ENCODE measurements at places on chromosomes 11 and 22.

GRCh38 chr22:32073823-32074380 lies 30.8 kb downstream of the SLC5A1 start:
- no peak overlapping the region for H3K27ac ChIP-seq
- peaks cover 36% of the 10 kb centered on the region for H3K27me3 ChIP-seq
- H3K36me3 ChIP-seq = no peaks in the 10 kb centered on the region
- no peak for DNase-seq
- H3K4me3 ChIP-seq = no peak overlapping the region

DNA sequence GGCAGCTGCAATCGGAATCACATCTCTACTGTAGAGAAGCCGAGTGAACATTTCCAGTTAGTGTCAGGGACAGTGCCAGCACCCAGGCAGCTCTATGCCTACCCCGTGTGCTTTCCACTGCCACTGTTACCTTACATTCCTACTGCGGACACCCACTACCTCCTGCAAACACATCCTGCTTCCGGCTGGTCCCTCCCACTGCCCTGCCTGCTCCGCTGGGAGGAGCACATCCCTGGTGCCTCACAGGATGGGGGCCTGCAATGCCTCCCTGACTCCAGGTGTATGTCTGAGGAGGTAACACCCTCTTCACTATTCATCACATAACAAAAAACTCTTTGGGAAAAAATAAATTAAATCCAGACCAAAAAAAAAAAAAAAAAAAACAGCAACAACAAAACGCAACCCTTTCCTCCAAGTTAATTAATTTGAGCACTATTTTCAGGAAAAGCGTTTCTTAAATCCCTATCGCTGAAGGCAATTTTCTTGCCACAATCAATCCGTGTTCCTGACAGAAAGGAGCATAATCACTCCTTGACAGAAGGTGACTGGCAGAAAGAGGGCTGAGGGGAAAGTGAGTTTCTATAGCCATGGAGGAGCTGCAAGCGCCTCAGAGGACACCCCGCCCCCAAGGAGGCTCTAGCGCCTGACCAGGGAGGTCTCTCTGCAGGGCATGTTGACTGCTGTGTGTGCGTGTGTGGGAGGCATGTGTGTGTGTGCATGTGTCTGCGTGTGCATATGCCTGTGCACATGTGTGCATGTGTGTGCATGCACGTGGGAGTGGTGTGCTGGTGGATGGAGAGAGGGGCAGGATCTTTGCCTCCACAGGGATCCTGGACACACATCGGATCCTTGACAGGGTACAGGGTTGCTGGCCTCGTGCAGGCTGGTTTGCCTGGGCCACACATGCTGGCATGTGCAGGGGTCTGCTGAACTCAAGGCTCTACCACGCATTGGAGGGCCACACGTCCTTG lies 134.8 kb upstream of the NTM start:
- no peaks in the 10 kb centered on the region for H3K4me1 ChIP-seq
- no peaks in the 10 kb centered on the region for H3K36me3 ChIP-seq
- H3K27ac ChIP-seq = no peak overlapping the region
- H3K27me3 ChIP-seq = no peaks in the 10 kb centered on the region
- H3K4me3 ChIP-seq = no peak overlapping the region
- DNase-seq = no peak

GRCh38 chr11:17008099-17008498 lies 6.1 kb downstream of the PLEKHA7 start:
- H3K27me3 ChIP-seq = no peaks in the 10 kb centered on the region
- no peak overlapping the region for H3K4me3 ChIP-seq
- H3K36me3 ChIP-seq = peaks cover 4% of the 10 kb centered on the region
- no peak for DNase-seq
- H3K27ac ChIP-seq = no peak overlapping the region

DNA sequence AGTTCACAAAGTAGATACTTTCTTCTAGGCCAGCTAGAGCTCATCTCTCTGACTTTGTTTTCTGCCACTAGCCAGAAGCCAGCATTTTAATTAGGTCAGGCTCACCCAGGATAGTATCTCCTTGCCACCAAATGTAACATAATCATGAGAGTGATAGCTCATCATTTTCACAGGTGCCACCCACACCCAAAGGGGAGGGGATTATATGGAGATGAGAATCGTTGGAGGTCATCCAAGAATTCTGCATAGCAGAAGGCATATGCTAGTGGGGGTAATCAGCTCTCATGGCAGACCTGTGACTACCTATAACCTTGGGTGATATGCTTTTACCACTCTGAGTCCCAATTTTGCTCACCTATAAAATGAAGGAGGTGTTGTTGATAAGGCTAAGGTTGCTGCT lies 523.0 kb downstream of the METTL15 start:
- H3K4me3 ChIP-seq = no peak overlapping the region
- H3K36me3 ChIP-seq = no peaks in the 10 kb centered on the region
- peaks cover 19% of the 10 kb centered on the region for H3K4me1 ChIP-seq
- H3K27me3 ChIP-seq = no peaks in the 10 kb centered on the region

DNA sequence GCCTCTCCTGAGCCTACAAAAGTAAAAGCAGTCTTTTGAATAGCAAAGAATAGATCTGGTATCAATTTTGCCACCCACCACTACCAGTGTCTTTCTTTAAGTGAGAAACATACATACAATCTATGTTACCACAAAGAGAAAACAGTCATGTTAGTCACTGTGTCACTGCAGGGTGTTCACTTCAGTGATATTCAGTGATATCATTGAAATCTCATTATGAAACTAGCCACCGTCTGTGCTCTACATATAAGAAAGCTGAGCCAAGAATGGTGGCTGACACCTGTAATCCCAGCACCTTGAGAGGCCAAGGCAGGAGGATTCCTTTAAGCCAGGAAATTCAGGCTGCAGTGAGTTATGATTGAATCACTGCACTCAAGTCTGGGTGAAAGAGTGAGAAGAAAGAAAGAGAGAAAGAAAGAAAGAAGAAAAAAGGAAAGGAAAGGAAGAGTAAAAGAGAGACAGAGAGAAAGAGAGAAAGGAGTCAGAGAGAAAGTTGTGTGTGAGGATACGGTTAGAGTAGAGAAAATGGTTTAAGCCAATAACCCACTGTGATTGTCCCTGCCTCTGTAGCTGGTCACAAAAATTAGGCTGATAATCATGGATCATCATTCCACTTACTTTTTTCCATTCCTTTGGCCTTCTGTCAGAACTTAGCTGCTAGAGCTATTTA lies 847.1 kb downstream of the FAM181B start:
- DNase-seq = no peak
- H3K36me3 ChIP-seq = no peaks in the 10 kb centered on the region
- no peak overlapping the region for H3K27ac ChIP-seq
- H3K4me3 ChIP-seq = no peak overlapping the region

DNA sequence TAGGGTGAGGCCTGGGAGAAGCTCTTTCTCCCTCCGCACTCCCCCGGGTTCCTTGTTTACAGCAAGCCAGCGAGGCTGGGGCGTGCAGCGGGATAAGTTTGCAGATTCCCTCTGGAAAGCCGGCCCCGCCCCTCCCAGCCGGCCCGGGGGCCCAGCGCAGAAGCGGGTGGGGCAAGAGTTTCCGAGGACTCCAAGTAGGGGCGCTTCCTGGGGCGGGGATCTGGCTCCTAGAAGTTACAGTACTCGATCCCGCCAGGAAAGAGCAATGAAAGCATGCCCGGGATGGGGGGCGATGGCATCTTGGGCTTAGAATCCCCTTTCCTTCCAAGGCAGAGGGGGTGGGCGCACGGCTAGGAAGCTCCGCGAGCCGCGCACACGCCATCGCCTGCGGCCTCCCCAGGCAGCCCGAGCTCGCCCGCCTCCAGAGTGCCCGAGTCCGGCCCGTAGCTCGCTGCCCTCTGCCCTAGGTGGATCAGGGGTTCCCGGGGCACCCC lies 385 bp downstream of the TST start:
- DNase-seq = no peak
- no peaks in the 10 kb centered on the region for H3K36me3 ChIP-seq
- H3K4me1 ChIP-seq = peaks cover 33% of the 10 kb centered on the region
- H3K27me3 ChIP-seq = no peaks in the 10 kb centered on the region
- peak overlapping the region; percentile 69 for H3K27ac ChIP-seq

DNA sequence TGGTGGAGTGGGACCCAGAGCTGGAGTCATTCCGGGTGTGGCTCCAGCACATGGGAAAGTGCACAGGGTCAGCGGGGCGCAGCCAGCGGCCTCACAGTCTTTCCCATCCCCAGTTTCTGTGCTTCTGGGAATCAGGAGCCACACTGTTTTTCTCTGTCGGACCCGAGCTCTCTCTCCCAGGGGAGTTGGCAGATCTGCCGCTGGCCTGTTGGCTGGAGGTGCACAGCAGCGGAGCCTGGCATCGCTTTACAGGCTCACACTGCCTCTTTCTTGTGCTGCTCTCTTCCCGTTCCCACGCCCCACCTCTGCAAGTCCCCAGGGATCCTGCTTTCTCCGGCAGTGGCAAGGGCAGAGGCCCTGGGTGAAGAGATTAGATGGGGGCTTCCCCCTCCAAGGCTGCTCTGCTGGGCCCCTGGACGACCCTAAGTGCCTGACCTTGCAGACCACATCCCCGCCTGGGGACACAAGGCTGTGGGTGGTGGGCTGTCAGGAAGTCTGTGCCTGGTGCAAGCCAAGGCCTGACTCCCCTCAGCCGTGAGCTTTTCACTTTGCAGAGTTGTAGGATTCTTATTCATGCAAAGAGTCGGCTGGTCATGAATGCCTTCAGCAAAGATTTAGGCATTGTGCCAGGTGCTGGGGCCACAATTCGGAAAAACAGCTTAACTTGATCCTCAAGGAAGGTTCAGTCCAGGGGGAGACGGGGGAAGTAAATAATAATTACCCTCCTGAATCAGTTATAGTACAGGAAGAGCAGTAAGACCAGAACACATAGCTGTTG lies 116.3 kb downstream of the TIMP3 start:
- no peaks in the 10 kb centered on the region for H3K36me3 ChIP-seq
- DNase-seq = no peak
- no peak overlapping the region for H3K4me3 ChIP-seq
- no peak overlapping the region for H3K27ac ChIP-seq
- peaks cover 3% of the 10 kb centered on the region for H3K4me1 ChIP-seq
- peaks cover 22% of the 10 kb centered on the region for H3K27me3 ChIP-seq

- H3K36me3 ChIP-seq = no peaks in the 10 kb centered on the region
- DNase-seq = no peak
- H3K27ac ChIP-seq = no peak overlapping the region
- H3K4me3 ChIP-seq = no peak overlapping the region
- no peaks in the 10 kb centered on the region for H3K4me1 ChIP-seq
These were observed 125.7 kb downstream of the KIRREL3 start for GRCh38 chr11:126874831-126875230.

- H3K4me1 ChIP-seq = no peaks in the 10 kb centered on the region
- no peaks in the 10 kb centered on the region for H3K36me3 ChIP-seq
- no peak overlapping the region for H3K27ac ChIP-seq
- no peak for DNase-seq
- H3K4me3 ChIP-seq = no peak overlapping the region
These were observed 34.7 kb upstream of the FADD start for GRCh38 chr11:70168405-70168754.

GRCh38 chr11:81852896-81853295 lies 880.8 kb downstream of the FAM181B start:
- no peaks in the 10 kb centered on the region for H3K4me1 ChIP-seq
- H3K27me3 ChIP-seq = peaks cover 37% of the 10 kb centered on the region
- H3K4me3 ChIP-seq = no peak overlapping the region
- no peaks in the 10 kb centered on the region for H3K36me3 ChIP-seq
- H3K27ac ChIP-seq = no peak overlapping the region
- DNase-seq = no peak

- no peak for DNase-seq
- no peaks in the 10 kb centered on the region for H3K4me1 ChIP-seq
- H3K27me3 ChIP-seq = peaks cover 14% of the 10 kb centered on the region
- no peaks in the 10 kb centered on the region for H3K36me3 ChIP-seq
- no peak within 1 kb of the TSS for H3K4me3 ChIP-seq
These were observed at the start of gene TMPRSS4 for GRCh38 chr11:118076754-118077281. Gene TMPRSS4, plus strand, starts transcription at chr11:118077078. Its CDS starts 225 bp downstream, at chr11:118077303.

DNA sequence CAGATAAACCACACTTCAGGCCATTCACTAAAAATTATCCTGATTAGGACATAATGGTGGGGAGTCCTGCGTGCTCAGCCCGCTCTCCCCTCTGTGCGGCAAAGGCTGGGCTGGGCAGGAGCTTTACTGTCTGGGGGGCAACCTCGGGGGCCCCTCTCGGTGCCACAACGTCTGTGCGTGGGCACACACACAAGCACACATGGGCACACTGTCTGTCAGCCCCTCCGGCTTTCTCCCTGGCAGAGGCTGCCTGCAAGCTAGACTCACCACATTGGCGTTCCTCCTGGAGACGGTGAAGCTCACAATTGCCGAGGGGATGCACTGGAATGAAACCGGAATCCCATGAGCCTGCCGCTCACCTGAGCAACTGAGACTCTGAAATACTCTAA lies 5.2 kb downstream of the MLC1 start:
- H3K4me1 ChIP-seq = peaks cover under 1% of the 10 kb centered on the region
- no peak overlapping the region for H3K4me3 ChIP-seq
- peaks cover 19% of the 10 kb centered on the region for H3K27me3 ChIP-seq
- DNase-seq = no peak
- no peak overlapping the region for H3K27ac ChIP-seq

DNA sequence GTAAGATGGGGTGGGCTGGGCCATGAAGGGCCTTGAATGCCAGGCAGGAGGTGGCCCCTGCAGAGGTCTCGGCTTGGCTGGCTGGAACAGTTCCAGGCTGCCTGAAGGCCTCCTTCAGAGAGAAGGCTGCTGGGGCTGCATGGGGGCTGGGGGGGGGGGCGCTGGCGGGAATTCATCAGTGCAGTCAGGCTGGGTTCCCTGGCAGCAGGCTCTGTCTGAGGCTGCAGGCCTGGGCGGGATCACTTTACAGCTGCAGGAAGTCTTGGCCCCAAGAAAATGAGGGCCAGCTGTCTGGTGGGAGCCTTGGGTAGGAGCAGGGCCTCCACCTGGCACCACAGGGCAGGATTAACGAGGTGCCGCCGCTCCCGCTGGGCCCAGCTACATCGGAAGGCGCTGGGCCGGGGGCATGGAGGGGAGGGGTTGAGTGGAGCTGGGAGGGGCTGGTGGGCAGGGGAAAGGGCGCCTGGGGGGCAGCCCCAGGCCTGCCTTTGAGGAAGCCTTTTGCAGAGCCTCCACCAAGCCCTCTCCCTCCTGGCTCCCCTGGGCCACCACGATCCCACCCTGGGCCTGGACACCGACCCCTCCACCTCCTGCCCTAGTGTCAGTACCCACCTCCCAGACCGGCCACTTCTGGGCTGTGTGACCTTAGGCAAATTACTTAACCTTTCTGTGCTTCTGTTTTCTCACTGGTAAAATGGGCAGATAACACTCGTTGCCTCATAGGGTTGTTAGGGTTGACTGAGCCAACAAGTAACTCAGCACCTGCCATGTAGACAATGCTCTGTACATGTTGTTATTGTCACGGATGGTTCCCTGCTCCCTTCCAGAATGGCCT lies 31.0 kb upstream of the HMOX1 start:
- H3K4me1 ChIP-seq = peaks cover 24% of the 10 kb centered on the region
- H3K27me3 ChIP-seq = no peaks in the 10 kb centered on the region
- DNase-seq = no peak
- peaks cover 2% of the 10 kb centered on the region for H3K36me3 ChIP-seq
- H3K4me3 ChIP-seq = no peak overlapping the region
- H3K27ac ChIP-seq = peak overlapping the region; percentile 85

- peaks cover 28% of the 10 kb centered on the region for H3K4me1 ChIP-seq
- DNase-seq = no peak
- peaks cover 29% of the 10 kb centered on the region for H3K36me3 ChIP-seq
- H3K27ac ChIP-seq = peak overlapping the region; percentile 9
These were observed 147.5 kb downstream of the LDLRAD3 start for GRCh38 chr11:36091256-36091811.

All from osteocyte (in vitro differentiated cells).